ENCODE measurements at places on chromosomes 11 and 22. TPM values are rescaled to one million over a fixed set of nuclear protein-coding genes. Genes with fewer than 3 reads are reported as not detected.

GCAT gene
- total RNA-seq, result 60.9 TPM

OR52E8 gene
- not detected for total RNA-seq

UPB1 gene
- 0.44 TPM for total RNA-seq

C22orf31 gene
- not detected for total RNA-seq

KCNJ11 gene
- not detected for total RNA-seq

VSIG10L2 gene
- not detected for total RNA-seq

SYCE3 gene
- total RNA-seq, result not detected
